A172 (cell line): ENCODE measurements at places on chromosomes 16 and 17. TPM values are rescaled to one million over a fixed set of nuclear protein-coding genes. Genes with fewer than 3 reads are reported as not detected.

Gene PPY
- not detected in 2 replicates for total RNA-seq

Gene CHST6
- not detected in 2 replicates for total RNA-seq

Gene RANBP10
- 3.7 and 8.8 TPM in 2 replicates for total RNA-seq

Gene MSLN
- 6.5 and 7.6 TPM in 2 replicates for total RNA-seq

Gene CDK5R1
- 5.0 and 6.3 TPM in 2 replicates for total RNA-seq

Gene KRT39
- not detected in 2 replicates for total RNA-seq

Gene GRAPL
- total RNA-seq: not detected in 2 replicates

Gene VWA3A
- 0.19 TPM in 1 of 2 replicates, not detected in the other for total RNA-seq

Gene POLR3E
- 29.0 and 46.3 TPM in 2 replicates for total RNA-seq

Gene TMEM132E
- total RNA-seq: not detected in 2 replicates

Gene NPIPA5
- not detected in 2 replicates for total RNA-seq
